Left ventricle myocardium inferior (tissue), 1 donor: ENCODE measurements at places on chromosomes 12 and 14. TPM values are rescaled to one million over a fixed set of nuclear protein-coding genes. Genes with fewer than 3 reads are reported as not detected.

The PTPRQ gene
- total RNA-seq = 0.27 TPM

The ZBTB42 gene
- total RNA-seq = 5.7 TPM

- peaks cover 4% of the 10 kb centered on the region for H3K27me3 ChIP-seq
- H3K36me3 ChIP-seq = no peaks in the 10 kb centered on the region
- H3K4me3 ChIP-seq = no peak overlapping the region
- no peak for DNase-seq
- no peak overlapping the region for H3K27ac ChIP-seq
Observed at GRCh38 chr14:61212546-61212945, 68.6 kb downstream of the TMEM30B start.

- H3K4me3 ChIP-seq = peak overlapping the region; percentile 29
- no peak for DNase-seq
- no peaks in the 10 kb centered on the region for H3K36me3 ChIP-seq
- H3K27ac ChIP-seq = peak overlapping the region; percentile 45
- peaks cover 48% of the 10 kb centered on the region for H3K4me1 ChIP-seq
- no peaks in the 10 kb centered on the region for H3K27me3 ChIP-seq
Observed at GRCh38 chr14:67269298-67270060, 28.2 kb downstream of the PALS1 start.

The HPD gene
- total RNA-seq = 1.3 TPM

The KRT6C gene
- total RNA-seq = not detected

DNA sequence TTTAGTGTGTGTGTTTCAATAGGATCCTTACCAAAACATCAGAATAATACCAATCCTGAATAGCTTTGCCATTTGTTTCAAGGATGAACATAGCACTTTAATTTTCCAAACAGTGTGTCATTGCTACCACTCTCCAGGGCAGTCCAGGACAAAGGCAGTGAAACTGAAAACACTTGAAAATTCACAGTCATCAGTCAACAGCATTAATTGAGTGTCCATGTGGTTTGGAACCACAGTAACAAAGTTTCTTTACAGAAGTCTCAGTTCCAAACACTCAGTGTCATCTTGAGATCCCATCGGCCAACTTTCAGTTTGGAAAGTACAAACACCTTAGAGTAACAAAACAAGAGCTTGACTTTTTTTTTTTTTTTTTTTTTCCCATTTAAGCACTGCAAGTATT lies 228.4 kb upstream of the SOX5 start:
- no peaks in the 10 kb centered on the region for H3K4me1 ChIP-seq
- no peaks in the 10 kb centered on the region for H3K27me3 ChIP-seq
- H3K4me3 ChIP-seq = no peak overlapping the region
- H3K36me3 ChIP-seq = no peaks in the 10 kb centered on the region
- H3K27ac ChIP-seq = no peak overlapping the region

- no peak for DNase-seq
- no peaks in the 10 kb centered on the region for H3K4me1 ChIP-seq
- H3K36me3 ChIP-seq = peaks cover 7% of the 10 kb centered on the region
- no peak overlapping the region for H3K4me3 ChIP-seq
- H3K27me3 ChIP-seq = no peaks in the 10 kb centered on the region
- H3K27ac ChIP-seq = no peak overlapping the region
Observed at GRCh38 chr12:120346681-120347080, 19.1 kb upstream of the PLA2G1B start.

- H3K4me3 ChIP-seq = no peak overlapping the region
- H3K27ac ChIP-seq = no peak overlapping the region
- DNase-seq = no peak
- H3K36me3 ChIP-seq = no peaks in the 10 kb centered on the region
Observed at GRCh38 chr12:62976110-62976662, 41.2 kb upstream of the PPM1H start.

The RASSF8 gene
- 33.7 TPM for total RNA-seq

The UBE2N gene
- total RNA-seq = 86.3 TPM

GRCh38 chr12:116497051-116497591 lies 62.1 kb upstream of the MAP1LC3B2 start:
- DNase-seq = no peak
- H3K27me3 ChIP-seq = peaks cover 19% of the 10 kb centered on the region
- no peaks in the 10 kb centered on the region for H3K4me1 ChIP-seq
- H3K36me3 ChIP-seq = no peaks in the 10 kb centered on the region
- no peak overlapping the region for H3K4me3 ChIP-seq

- DNase-seq = no peak
- no peak overlapping the region for H3K27ac ChIP-seq
- no peaks in the 10 kb centered on the region for H3K36me3 ChIP-seq
- peaks cover 99% of the 10 kb centered on the region for H3K27me3 ChIP-seq
Observed at GRCh38 chr12:132426349-132427173, 63.4 kb upstream of the FBRSL1 start.

DNA sequence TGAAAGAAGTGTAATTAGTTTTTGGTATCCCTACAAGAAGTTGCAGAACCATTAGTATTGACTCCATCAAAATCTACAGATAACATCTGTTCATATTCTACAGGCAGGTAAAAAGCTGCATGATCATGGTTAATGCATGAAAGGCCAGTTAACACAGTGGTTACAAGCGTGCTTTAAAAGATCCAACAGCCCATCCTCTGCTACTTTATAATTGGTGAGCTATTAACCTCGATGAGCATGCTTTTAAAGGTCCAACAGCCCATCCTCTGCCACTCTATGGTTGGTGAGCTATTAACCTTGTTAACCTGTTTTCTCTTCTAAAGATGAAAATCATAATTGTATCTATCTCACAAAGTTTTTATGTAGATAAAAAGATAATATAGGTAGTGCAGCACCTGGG lies 289.3 kb downstream of the DUSP6 start:
- no peak for DNase-seq
- H3K36me3 ChIP-seq = no peaks in the 10 kb centered on the region
- peaks cover 11% of the 10 kb centered on the region for H3K4me1 ChIP-seq
- no peak overlapping the region for H3K4me3 ChIP-seq
- no peak overlapping the region for H3K27ac ChIP-seq
- no peaks in the 10 kb centered on the region for H3K27me3 ChIP-seq

The EXOC3L4 gene
- 0.66 TPM for total RNA-seq
